ENCODE measurements at places on chromosomes 3 and 15.

- peak; percentile 73 for DNase-seq
Measured at GRCh38 chr15:88623061-88623460, 1.9 kb downstream of the AEN start.

- no peak for DNase-seq
Measured at GRCh38 chr3:163328680-163329079, 1749.6 kb downstream of the SI start.

- no peak for DNase-seq
Measured at GRCh38 chr3:112984485-112984884, 6.3 kb upstream of the GTPBP8 start.

GRCh38 chr3:71512000-71512399 is 71.5 kb downstream of the FOXP1 start:
- no peak for DNase-seq

DNA sequence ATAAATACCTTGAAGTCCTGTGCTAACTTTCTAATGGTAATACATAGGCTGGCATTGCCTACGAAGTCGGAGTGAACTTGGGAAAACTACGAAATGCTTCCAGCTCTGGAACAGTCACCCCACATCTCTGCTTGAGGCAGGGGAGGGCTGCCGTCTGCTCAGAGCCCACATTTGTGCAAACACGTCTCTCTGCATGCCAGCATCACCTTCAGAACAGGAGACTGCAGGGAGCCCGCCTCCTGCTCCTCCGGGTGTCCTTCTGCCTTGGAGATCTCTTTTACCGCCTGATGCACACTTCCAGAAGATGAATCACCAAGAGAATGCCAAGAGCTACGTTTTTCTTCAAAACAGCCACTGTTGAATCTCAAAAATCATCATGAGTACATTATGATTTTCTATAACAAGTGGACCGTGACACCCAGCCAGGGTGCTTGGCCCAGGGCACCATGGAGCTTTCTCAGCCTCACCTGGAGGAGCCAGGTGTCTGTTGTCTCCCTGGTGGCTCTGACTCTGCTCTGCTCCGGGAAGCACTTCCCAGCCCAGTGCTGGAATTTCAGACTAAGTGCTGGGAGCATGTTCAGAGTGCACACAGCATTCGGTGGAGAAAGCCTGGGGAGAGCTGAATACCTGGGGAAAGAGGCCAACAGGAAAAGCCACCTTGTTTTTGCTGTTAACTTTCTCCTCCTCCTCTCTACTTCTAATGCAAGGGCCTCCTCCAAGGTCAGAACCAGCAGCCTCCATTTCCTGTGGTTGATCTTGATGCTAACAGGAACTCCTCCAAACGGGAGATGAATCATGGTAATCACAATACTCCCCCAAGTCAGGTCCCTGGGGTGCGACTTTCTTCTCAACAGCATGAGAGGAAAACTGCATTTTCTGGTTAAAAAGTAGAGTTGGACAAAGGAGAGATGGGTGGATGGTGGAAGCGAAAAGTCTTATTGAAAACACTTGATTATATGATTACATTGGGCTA is 467.7 kb downstream of the GABRG3 start:
- DNase-seq: no peak

GRCh38 chr15:37111427-37111717 is 11.0 kb upstream of the MEIS2 start:
- DNase-seq: no peak

- DNase-seq: no peak
Measured at GRCh38 chr15:74961616-74962015, 5.0 kb upstream of the RPP25 start.

GRCh38 chr15:66703540-66703941 is 1.5 kb downstream of the SMAD6 start:
- DNase-seq: no peak

- DNase-seq: no peak
Measured at GRCh38 chr15:64023220-64023619, 23.1 kb downstream of the DAPK2 start.

DNA sequence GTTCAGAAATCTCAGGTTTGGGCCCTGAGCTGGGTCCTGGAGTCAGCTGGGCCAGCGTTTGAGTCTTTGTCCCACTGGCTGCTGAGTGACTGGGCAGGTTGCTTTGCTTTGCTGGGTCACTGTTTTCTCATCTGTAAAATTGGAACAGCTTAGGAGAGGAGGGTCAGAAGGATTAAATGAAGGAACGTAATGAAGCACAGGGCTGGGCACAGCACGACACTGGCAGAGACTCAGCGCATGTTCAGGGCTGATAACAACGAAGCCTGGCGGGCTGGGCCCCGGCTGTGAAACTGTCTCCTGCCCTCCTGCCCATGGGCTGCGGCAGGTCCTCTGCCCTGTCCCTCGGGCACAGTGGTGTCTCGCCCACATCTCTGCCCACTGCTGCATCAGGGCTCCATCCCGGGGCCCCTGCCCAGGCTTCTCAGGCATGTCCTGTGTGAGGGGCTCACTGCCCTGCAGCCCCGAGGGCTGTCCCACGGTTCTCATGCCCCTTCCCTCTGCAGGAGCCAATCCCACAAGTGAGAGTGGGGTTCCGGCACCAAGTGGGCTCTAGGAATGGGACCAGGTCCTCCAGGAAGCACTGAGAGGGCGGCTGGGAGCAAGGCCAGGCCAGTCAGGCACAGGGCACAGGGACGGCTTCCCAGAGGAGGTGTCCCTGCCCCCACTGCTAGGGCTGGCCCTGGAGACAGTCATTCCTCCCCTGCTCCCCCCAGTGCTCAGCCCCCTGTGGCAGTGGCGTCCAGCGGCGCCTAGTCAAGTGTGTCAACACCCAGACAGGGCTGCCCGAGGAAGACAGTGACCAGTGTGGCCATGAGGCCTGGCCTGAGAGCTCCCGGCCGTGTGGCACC is 88.0 kb downstream of the TBC1D2B start:
- DNase-seq: no peak

- DNase-seq: peak; percentile 1
Measured at GRCh38 chr3:176430244-176431037, 766.8 kb downstream of the TBL1XR1 start.
